ENCODE measurements at places on chromosomes 5 and 9. TPM values are rescaled to one million over a fixed set of nuclear protein-coding genes. Genes with fewer than 3 reads are reported as not detected.

Gene SPINK6
- total RNA-seq: not detected

GRCh38 chr9:133716564-133717112 lies 21.5 kb downstream of the SARDH start:
- H3K4me3 ChIP-seq: no peak overlapping the region
- H3K27me3 ChIP-seq: no peaks in the 10 kb centered on the region
- no peak overlapping the region for H3K27ac ChIP-seq
- no peaks in the 10 kb centered on the region for H3K4me1 ChIP-seq
- peaks cover 9% of the 10 kb centered on the region for H3K36me3 ChIP-seq
- peak; percentile 43 for DNase-seq

DNA sequence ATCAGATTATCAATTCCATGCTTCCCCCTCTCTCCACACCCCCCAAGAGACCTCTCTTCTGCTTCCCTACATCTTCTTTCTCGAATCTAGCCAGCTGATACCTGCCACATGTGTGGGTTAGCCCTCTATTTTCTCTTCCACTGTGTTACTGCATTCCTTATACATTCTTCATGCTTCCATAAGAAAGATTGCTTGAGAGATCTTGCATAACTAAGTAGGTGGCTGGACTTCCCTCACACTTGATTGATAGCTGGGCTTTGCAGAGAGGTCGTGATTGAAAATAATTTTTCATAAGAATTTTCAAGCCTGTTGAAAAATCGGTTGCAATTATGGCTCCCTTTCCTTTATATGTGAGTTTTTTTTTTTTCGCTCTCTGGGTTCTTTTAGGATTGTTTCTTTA lies 33.0 kb upstream of the PANK3 start:
- DNase-seq: no peak
- H3K4me1 ChIP-seq: no peaks in the 10 kb centered on the region
- no peak overlapping the region for H3K4me3 ChIP-seq
- H3K27me3 ChIP-seq: no peaks in the 10 kb centered on the region
- no peak overlapping the region for H3K27ac ChIP-seq
- H3K36me3 ChIP-seq: no peaks in the 10 kb centered on the region

DNA sequence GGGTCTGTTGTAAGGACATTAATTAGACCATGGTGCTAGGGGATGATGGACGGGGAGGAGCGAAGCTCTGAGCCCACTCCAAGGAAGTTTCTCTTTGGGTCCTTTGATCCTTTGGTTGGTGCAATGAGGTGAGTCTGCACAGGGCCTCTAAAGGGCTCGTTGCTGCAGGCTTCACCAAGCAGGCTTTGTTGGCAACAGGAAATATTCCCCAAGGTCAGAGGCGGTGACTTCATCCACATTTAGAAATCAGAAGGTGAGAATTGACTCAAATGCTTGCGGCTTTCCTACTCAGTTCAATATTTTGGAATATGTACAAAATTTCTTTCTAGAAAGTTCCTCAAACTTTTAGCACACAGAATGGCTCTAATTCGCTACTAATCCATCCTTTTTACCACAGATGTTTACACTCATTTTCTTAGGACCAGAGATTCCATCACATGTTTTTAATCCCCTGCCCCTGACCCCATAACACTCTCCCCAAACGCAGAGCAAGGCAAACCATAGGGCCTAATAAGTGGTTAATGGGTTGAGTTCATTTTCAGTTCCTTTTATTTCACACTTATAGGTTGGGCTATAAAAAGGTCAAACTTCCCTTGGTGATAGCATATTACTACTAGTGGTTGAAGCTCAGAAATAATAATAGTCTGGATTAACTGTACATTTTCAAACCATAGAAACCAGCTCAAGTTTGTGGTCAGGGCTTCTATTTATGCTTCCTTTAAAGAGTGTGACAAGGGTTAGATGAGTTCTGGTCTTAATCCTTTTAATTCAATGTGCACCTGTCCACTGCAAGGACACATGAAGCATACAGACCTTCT lies 37.3 kb upstream of the TMEM252 start:
- no peaks in the 10 kb centered on the region for H3K4me1 ChIP-seq
- H3K27me3 ChIP-seq: no peaks in the 10 kb centered on the region
- H3K27ac ChIP-seq: no peak overlapping the region
- DNase-seq: no peak
- no peak overlapping the region for H3K4me3 ChIP-seq

DNA sequence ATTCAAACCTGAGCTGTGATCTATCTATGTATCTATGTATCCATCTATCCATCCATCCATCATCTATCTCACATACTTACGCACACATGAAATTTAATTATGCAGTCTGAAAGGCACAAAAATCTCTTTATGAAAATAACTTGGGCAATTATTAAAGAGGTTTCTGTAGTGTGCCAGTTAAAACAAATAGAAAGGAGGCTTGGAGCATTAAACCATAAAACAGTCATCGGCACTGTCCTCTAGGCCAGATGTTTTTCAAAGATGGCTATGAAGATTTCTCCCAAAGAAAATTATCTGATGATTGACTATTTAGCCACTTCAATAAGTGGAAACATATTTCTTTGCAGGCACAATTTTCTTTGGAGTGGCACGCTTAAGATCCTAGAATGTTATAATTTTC lies 392.5 kb upstream of the RPS23 start:
- no peak overlapping the region for H3K27ac ChIP-seq
- DNase-seq: no peak
- no peaks in the 10 kb centered on the region for H3K27me3 ChIP-seq
- no peaks in the 10 kb centered on the region for H3K4me1 ChIP-seq

- H3K36me3 ChIP-seq: no peaks in the 10 kb centered on the region
- peak overlapping the region; percentile 97 for H3K27ac ChIP-seq
- DNase-seq: peak; percentile 41
- peaks cover 40% of the 10 kb centered on the region for H3K4me1 ChIP-seq
These were observed 42.1 kb upstream of the STXBP1 start for GRCh38 chr9:127569886-127570401.
